ENCODE measurements at places on chromosomes 6 and 20.

- DNase-seq = no peak
Measured at GRCh38 chr6:129994410-129994809, 24.0 kb upstream of the L3MBTL3 start.

GRCh38 chr20:47784599-47785310, 526 bp downstream of the SULF2 start:
- DNase-seq = no peak

- DNase-seq = no peak
Measured at GRCh38 chr20:2800521-2801285, at the start of gene CPXM1. Gene CPXM1 (minus strand): TSS chr20:2800627. CDS start chr20:2800572, 55 bp downstream.

DNA sequence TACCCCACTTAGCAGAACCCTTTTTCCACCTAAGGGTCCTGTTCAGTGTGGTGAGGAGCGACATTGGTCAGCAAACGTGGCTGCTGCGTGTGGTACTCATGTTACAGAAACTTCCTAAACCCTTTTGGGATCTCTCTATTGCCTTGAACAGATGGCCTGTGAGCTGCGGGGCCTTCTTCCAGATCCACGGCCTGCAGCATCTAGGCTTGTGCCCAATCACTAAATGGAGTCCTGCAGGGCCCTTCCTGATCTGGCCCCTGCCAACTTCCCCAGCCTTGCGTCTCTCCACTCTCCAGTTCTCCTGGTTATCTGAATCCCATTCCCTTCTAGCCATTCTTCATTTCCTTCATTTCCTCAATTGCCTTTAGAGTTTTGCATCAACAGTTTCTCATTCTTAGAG, 85.6 kb downstream of the PDE7B start:
- no peak for DNase-seq

- DNase-seq = no peak
Measured at GRCh38 chr6:129634411-129635230, 75.4 kb downstream of the ARHGAP18 start.

GRCh38 chr6:13099771-13100170, 228.6 kb downstream of the TBC1D7 start:
- DNase-seq = no peak

- DNase-seq = no peak
Measured at GRCh38 chr20:36155629-36155971, 1.1 kb downstream of the EPB41L1 start.

DNA sequence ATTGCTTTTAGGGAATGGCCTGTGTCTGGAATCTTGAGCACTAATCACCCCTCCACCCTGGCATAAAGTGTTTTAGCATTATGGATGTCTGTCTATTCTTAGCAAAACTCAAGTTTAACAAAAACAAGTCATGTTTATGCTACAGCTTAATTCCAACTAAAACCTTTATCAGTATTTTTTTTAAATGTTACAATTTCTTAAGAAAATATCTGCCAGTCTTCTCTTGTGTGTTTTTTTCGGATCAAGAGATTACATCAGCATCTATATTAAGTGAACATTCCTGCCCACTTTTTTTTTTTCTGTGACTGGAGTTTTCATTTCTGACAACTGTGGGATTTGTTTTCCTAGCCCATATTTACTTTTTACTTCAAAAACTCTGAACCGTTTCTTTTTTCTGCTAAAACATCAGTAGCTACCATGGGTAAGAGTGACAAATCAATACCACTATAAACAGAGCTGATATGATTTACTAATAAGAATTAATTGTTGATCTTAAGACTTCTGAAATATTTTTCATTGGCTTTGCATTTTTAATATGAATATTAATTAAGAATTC, 94.3 kb downstream of the EDN1 start:
- no peak for DNase-seq

GRCh38 chr6:54586251-54586650, 260.3 kb upstream of the FAM83B start:
- no peak for DNase-seq

DNA sequence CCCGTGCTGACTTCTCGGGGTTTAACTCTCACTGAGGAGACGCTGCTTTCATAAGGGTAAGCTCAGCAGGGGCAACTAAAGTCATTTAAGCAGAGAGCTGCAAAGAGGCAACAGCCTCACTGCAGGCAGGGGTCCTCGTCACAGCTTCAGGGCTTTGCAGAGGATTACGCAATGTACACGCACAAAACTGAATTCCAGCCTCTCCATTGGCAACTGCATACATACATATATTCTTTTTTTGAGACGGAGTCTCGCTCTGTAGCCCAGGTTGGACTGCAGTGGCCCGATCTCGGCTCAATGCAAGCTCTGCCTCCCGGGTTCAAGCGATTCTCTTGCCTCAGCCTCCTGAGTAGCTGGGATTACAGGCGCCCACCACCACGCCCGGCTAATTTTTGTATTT, 2.4 kb downstream of the GMEB2 start:
- DNase-seq = no peak

DNA sequence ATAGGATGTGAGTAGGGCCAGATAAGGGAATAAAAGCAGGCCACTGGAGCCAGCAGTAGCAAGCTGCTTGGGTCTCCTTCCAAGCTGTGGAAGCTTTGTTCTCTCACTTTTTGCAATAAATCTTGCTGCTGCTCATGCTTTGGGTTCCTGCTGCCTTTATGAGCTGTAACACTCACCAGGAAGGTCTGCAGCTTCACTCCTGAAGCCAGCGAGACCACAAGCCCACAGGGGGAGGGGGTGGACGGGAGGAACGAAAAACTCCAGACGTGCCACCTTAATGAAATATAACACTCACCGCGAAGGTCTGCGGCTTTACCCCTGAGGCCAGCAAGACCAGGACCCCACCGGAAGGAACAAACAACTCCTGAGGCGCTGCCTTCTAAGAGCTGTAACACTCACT, 1324.4 kb upstream of the EYS start:
- DNase-seq = no peak

- no peak for DNase-seq
Measured at GRCh38 chr6:130259140-130259539, 36.4 kb upstream of the SAMD3 start.

DNA sequence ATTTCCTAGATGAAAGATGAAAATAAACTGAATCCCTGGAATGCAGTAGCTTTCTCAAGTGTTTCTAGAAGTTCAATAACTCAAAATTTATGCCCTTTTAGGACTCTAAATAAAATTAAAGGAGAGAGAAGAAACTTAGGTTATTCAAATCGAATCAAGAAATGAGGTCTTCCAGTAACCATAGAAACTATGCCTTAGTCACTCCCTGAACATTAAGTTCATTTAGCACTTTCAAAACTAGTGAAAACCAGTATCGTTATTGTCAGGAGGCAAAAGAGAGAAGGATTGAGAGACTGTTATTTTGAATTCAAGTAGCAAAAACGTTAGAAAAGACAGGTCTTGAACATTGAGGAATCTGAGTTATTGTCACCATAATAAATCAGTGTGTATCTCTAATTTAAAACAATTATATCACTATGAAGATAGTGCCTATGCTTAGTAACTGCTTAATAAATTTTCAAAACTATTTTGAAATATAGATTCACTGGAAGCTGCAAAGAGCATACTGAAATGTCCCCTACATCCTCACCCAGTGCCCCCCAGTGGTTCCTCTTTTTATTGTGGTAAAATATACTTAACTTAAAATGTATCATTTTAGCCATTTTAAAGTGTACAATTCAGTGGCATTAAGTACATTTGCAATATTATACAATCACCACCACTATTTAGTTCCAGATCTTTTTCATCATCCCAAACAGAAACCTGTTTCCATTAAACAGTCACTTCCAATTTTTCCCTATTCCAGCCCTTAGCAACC, 4.6 kb downstream of the RPP21 start:
- no peak for DNase-seq

GRCh38 chr6:38625217-38625616, 14.5 kb downstream of the BTBD9 start:
- no peak for DNase-seq

- DNase-seq = no peak
Measured at GRCh38 chr6:33744001-33744848, 2.5 kb downstream of the IP6K3 start.

DNA sequence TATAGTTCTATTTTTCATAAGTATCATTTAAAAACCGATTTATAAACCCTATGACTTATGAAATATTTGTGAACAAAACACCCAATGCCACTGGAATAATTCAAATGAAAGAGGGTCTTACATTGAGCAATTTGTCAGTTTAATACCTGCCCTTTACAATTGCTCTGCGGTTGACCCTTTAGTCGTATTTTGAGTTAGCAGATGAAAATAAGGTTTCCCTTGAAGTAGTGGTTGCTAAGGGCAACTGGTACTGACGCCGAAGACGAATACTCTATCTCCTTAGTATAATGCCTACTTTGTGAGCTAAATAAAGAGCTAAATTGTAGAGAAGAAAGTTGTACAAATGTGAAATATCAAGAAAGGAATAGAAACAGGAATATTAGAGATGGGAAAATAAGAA, 69.4 kb downstream of the KCNQ5 start:
- no peak for DNase-seq

DNA sequence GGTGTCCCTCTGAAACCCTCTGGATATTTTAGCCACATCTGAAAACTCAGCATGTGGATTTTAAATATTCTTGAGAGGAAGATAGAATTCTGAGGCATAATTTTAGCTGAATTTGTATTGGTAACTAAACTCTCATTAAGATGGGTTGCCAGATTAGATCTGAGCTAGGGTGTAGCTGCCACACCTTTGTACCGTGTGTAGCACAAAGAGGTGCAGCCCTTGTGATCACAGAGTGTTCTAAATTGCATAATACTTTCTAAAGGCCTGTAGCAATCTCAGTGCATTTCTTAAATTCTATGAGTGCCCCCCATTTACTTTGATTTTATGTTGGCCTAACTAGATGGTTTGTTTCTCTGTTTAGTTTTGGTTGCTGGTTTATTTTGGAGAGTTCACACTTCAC, 53.0 kb downstream of the FLRT3 start:
- no peak for DNase-seq

- no peak for DNase-seq
Measured at GRCh38 chr6:116797585-116797984, 31.3 kb downstream of the GPRC6A start.

DNA sequence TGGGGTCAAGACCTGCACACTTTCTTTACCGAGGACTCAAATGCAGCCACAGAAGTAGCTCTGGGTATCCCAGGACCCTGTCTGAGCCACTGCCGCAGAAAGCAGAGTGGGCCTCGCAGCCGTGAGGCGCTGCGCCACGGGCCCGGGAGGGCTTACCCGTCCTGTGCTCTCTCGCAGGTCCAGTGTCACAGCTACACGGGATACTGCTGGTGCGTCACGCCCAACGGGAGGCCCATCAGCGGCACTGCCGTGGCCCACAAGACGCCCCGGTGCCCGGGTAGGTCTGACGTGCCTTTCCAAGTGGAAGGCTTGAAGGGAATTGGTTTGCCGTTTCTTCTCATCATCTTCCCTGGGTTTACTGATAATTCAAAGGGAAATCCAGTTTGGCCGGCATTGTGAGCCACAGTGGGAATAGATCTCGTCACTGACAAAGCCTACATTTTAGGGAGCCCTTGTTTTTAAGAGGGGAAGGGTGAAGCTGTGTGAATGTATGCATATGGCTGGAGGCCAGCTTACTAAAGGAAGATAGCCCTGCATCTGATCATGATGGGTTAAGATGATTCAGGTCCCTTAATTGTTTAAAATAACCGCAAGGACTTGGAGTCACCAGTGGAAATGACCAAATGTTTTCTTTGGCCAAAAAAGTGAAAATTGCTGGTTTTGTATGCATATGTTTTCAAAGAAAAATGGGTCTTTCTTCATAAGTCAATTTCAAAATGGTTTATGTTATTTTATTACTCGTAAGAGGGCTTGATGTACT, 86.6 kb downstream of the SMOC2 start:
- DNase-seq = no peak

DNA sequence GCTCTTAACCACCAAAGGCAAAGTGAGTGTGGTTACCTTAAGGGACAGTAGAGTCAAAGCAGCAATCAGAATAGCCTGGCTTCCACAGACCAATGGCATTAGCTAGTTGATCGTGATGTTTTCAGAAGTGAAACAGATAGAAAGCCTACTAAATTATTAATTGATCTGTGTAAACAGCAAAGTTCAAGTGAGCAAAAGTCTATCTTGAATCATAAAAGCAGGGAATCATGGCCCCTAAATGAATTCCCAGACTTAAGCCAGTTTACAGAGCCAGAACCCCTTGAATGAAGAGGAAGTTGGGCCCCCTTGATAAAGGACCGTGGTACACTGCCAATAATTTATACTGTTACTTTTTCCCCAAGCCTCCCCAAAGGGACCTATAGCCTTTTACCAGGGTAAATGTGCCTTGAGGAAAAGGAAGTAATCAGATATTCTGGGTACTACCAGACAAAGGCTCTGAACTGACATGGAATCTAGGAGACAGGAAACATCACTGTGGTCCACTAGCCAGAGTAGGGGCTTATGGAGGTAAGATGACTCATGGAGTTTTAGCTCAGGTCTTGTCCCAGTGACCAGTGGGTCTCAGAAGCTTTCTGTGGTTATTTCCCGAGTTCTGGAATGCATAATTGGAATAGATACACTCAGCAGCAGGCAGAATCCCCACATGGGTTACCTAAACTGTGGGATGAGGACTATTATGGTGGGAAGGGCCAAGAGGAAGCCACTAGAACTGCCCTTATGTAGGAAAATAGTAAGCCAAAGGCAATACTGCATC, 317.5 kb downstream of the CD83 start:
- DNase-seq = no peak

DNA sequence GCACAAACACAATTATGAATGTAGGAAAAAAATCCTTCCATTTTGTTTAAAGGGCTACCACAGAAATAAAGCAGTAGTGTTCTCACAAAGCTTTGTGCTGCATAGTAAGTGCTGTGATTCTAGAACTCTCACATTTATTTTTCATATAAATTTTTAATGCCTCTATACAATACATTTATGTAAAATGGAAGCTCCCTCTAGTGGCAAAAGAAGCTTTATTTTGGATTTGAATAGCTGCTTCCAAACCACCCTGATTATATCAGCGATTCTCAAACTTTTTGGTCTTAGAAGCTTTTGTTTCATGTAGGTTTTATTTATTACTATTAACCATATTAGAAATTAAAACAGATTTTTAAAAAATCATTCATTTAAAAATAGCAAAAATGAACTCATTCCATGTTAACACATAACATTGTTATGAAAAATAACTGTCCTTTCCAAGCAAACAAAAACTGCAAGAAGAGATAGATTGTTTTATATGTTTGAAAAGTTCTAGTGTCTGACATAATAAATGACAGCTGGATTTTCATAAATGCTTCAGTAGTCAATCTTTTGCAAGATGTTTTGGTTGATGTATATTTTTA, 38.4 kb downstream of the HS3ST5 start:
- no peak for DNase-seq

GRCh38 chr20:719816-720215, 44.2 kb upstream of the SCRT2 start:
- no peak for DNase-seq
